Sigmoid colon (tissue), 7 donors: ENCODE measurements at places on chromosomes 1 and 21. TPM values are rescaled to one million over a fixed set of nuclear protein-coding genes. Genes with fewer than 3 reads are reported as not detected.

DNA sequence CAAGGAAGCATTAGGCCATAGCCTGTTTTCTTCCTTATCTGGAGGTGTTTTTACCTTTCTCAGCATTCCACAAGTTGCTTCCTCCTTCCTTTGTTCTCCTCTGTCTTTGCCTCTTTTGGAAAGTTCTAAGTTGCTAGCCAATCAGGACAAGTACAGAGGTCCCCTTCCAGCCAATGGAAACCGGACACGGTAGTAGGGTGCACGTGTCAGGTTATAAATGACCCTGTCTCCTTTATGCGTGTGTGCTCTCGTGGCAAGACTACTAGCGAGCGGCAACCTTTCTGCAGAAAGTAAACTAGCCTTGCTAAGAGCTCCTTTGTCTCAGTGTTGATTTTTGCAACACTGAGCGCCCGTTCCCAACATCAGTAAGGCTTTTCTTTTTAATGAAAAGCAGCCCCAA, 1.5 kb upstream of the ACADM start:
- peaks cover 18% of the 10 kb centered on the region for H3K4me1 ChIP-seq
- H3K36me3 ChIP-seq, result no peaks in the 10 kb centered on the region
- DNase-seq, result no peak
- H3K4me3 ChIP-seq, result no peak overlapping the region
- H3K27me3 ChIP-seq, result no peaks in the 10 kb centered on the region
- H3K27ac ChIP-seq, result no peak overlapping the region

DNA sequence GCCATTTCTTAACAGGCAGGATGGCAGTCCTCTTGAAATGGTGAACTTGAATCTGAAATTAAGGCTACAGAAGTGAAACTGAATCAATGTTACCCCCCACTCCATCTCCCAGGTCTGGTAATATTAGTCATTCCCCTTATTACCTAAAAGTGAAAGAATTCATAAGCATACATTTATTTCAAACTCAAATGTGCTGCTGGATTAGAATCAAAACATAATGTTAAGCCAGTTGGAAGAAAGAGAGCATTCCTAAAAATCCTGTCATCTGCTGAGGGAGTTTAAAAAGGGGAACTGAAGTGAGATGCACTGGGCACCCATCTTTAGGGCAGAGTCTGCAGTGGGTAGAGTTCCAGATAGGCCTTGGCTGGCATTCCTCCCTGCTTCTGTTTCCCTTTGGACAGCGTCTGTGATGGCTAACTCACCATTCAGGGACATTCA, 17.4 kb downstream of the KIAA0319L start:
- H3K36me3 ChIP-seq, result no peaks in the 10 kb centered on the region
- H3K4me3 ChIP-seq, result no peak overlapping the region
- H3K27ac ChIP-seq, result peak overlapping the region; percentile 23
- H3K4me1 ChIP-seq, result peaks cover 57% of the 10 kb centered on the region

- H3K4me1 ChIP-seq, result no peaks in the 10 kb centered on the region
- H3K4me3 ChIP-seq, result no peak overlapping the region
- no peak for DNase-seq
- H3K36me3 ChIP-seq, result no peaks in the 10 kb centered on the region
- H3K27me3 ChIP-seq, result no peaks in the 10 kb centered on the region
These were observed 114.4 kb downstream of the CNIH3 start for GRCh38 chr1:224730540-224730939.

GRCh38 chr1:63723602-63724001, 50.2 kb upstream of the ROR1 start:
- H3K27ac ChIP-seq, result no peak overlapping the region
- no peaks in the 10 kb centered on the region for H3K27me3 ChIP-seq
- H3K4me1 ChIP-seq, result no peaks in the 10 kb centered on the region
- no peaks in the 10 kb centered on the region for H3K36me3 ChIP-seq
- H3K4me3 ChIP-seq, result no peak overlapping the region

- no peak for DNase-seq
- peaks cover 42% of the 10 kb centered on the region for H3K4me1 ChIP-seq
- H3K36me3 ChIP-seq, result peaks cover 16% of the 10 kb centered on the region
- H3K4me3 ChIP-seq, result no peak overlapping the region
These were observed 5.6 kb downstream of the S100A16 start for GRCh38 chr1:153607381-153607780.

- H3K36me3 ChIP-seq, result no peaks in the 10 kb centered on the region
- no peak for DNase-seq
- no peak overlapping the region for H3K27ac ChIP-seq
- H3K4me3 ChIP-seq, result no peak overlapping the region
- H3K27me3 ChIP-seq, result no peaks in the 10 kb centered on the region
- no peaks in the 10 kb centered on the region for H3K4me1 ChIP-seq
These were observed 633.3 kb downstream of the LMO4 start for GRCh38 chr1:87961992-87962391.

- H3K36me3 ChIP-seq, result no peaks in the 10 kb centered on the region
- DNase-seq, result no peak
- H3K4me3 ChIP-seq, result no peak overlapping the region
These were observed 447.7 kb upstream of the USP24 start for GRCh38 chr1:55662875-55663274.

GRCh38 chr21:38990424-38990794, 184.7 kb downstream of the ETS2 start:
- H3K4me1 ChIP-seq, result peaks cover 87% of the 10 kb centered on the region
- H3K27me3 ChIP-seq, result no peaks in the 10 kb centered on the region
- H3K36me3 ChIP-seq, result no peaks in the 10 kb centered on the region
- no peak overlapping the region for H3K4me3 ChIP-seq
- H3K27ac ChIP-seq, result peak overlapping the region; percentile 79

DNA sequence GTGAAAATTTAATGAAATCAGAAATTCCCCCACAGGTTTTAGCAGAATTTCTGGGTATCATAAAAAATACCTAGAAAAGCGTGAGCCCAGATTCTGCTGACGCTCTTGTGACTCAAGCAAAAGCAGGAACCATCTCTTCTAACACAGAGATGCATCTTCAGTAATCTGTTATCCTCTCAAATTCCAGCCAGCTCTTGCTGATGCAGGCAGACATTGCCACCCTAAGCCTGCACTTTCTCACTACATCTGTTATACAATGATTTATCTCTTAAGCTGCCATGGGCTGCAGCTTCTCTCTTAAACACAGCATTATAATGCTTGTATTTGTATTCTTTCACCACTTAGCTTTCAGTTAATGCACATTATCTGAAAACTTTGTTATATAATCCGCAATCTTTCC, 113.0 kb upstream of the RGS1 start:
- no peak overlapping the region for H3K4me3 ChIP-seq
- DNase-seq, result no peak
- no peaks in the 10 kb centered on the region for H3K36me3 ChIP-seq
- H3K4me1 ChIP-seq, result no peaks in the 10 kb centered on the region

DNA sequence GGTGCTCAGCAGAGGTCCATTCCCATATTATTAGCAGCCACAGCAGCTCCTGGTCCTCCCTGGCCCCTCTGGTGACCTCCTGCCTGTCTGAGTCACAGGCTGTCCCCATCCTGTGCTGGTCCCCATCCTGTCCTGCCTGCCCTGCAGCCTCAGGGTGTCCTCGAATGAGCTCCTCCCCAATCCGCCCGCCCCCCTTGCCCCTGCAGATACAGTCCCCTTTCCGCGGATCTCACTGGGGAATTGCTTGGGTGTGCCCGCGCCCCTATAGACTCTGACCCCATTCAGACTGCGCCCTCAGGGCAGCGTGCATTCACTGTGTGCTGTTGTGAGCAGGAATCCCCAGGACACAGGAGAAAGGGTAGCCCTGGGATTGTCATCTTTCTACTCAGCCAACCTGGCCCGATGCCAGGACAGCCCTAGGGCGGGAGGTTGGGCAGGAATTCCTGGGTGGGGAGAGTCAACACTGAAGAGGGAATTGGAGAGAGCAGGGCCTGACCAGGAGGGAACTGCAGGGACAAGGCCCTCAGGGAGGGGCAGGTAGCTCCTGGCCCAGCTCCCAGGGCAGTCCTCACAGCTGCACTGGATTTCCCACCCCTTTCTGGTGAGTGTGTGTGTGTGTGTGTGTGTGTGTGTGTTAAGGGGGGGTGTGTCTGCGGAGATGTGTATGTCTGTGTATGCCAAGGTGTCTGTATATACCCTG, 1.1 kb upstream of the GUCA2A start:
- no peaks in the 10 kb centered on the region for H3K36me3 ChIP-seq
- peak; percentile 50 for DNase-seq
- no peaks in the 10 kb centered on the region for H3K27me3 ChIP-seq
- H3K4me1 ChIP-seq, result peaks cover 7% of the 10 kb centered on the region
- H3K4me3 ChIP-seq, result no peak overlapping the region

DNA sequence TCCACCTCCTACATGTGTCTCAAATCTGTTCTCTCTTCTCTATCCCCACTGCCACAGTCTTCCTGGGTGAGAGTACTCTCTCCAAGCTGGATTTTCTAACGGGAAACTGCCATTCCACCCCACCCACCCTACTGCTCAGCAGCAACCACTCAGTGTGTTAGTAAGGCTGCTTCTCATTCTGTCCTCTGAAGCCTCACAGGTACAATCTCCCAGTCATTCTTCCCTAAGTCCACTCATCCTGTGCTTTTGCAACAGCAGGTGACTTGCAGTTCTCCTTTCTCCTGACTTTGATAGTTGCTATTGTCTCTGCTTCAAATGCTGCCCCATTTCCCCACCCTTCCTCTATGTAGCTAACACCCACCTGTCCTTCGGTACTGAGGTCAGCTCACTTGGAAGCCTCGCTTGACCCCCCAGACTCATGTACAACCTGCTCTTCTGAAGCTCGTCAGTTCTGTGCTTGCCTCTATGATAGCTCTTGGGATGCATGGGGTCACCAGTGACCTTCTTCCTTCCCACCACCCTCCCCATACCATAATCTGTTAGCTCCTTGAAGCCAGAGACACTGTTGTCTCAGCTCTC, 188.9 kb downstream of the RRAGC start:
- H3K4me1 ChIP-seq, result no peaks in the 10 kb centered on the region
- no peak for DNase-seq
- H3K27me3 ChIP-seq, result no peaks in the 10 kb centered on the region
- H3K27ac ChIP-seq, result no peak overlapping the region
- H3K36me3 ChIP-seq, result no peaks in the 10 kb centered on the region
- no peak overlapping the region for H3K4me3 ChIP-seq

GRCh38 chr1:24266398-24266941, 52.7 kb upstream of the GRHL3 start:
- H3K4me3 ChIP-seq, result no peak overlapping the region
- no peak for DNase-seq
- H3K27ac ChIP-seq, result no peak overlapping the region
- no peaks in the 10 kb centered on the region for H3K4me1 ChIP-seq

FBXO28 gene
- 13.4 TPM for polyA plus RNA-seq

TTC39A gene
- polyA plus RNA-seq, result 71.7 TPM

SIKE1 gene
- 10.2 TPM for polyA plus RNA-seq

FCRL2 gene
- 0.60 TPM for polyA plus RNA-seq
